ENCODE measurements at places on chromosomes 11 and 22.

DNA sequence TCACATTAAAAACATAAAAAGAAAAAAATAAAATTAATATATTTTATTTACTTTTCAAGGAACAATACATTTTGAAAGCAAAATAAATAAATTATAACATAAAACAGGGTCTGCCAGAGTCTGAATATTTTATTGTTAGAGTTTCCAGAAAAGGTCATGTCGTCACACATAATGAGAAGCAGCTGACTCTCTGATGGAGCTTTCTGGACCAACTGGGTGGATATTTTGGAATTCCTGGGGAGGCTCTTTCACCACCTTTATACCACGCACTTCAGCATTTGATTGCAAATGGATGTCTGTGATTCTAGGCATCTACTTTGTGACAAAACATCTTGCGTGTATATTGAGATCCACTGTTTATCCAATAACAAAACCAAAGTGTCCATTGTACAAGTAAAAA is 455.0 kb upstream of the CCDC179 start:
- no peak for DNase-seq

- peak; percentile 88 for DNase-seq
These were observed at the start of gene FADS2 for GRCh38 chr11:61827571-61828378. Gene FADS2, plus strand, starts transcription at chr11:61828300. Its CDS starts 91 bp downstream, at chr11:61828391.

DNA sequence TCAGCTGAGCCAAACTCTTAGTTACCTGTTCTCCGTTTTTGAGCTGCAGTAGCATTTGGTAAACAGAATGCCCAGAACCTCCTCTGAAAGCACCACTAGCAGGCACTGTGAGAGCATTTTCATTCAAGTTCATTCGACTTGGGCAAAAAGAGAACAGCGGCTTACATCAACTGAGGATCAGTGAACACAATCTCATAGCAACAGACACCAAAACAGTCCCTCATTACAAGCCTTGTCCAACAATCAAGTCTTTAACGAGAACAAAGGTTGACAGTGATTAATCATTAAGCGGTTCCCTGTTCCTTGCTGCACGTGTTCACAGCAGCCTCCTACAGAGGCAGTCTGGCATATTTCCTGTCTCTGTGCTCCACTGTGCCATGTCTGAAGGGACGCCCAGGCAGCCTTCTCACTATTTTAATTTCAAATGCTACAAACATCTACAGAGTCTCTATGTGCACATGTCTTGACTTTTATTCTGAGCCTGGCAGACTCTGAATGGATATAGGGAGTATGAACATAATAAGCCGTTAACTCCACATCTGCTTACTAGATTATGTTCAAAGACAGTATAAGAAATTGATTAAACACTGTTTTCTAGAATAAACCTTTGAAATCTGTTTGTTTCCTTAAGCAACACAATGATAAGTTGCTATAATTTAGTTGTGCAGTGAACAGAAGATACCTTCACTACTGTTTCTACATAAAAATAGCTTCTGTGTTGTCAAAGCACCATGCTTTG is 88.3 kb upstream of the MTMR2 start:
- peak; percentile 23 for DNase-seq

DNA sequence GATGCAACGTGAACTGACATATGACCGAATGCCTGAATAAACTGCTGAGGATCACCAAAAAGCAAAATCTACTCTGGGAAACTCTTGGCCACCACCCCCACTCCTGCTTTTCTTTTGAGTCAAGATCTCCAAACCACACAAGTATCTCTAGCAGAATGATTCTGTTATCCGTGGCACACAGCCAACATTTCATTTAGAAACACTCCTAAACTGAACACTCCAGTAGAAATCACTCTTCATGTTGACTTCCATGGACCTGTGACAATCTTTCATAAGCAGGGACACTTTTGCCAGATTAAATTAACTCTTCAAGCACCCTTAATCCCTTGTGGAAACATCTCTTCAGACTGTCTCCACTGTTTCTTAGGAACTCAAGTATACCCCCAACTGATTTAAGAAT is 44.4 kb downstream of the VSIG10L2 start:
- no peak for DNase-seq
